ENCODE measurements at places on chromosomes 5 and 9.
A peak's percentile ranks its signal among the peaks of the same experiment; 100 is the strongest.

DNA sequence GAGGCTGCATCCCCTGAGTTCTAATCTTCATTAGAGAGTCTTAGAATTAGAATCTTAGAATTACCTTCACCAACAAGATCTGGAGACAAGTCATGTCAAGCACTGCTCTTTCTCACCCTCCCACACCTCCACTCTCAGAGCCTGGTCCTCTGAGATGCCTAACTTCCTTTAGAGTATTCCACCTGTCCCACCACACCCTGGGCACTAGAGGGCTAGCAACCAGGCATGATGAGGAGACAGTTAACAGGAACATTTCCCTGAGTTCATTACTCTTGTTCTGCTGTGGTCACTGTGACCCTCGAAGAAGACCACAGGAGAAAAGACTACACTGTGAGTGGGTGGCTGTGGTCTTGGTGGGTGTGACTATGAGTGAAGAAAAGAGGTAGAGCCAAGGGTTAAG lies 25.2 kb upstream of the MAP1B start:
- ATAC-seq, result no peak

DNA sequence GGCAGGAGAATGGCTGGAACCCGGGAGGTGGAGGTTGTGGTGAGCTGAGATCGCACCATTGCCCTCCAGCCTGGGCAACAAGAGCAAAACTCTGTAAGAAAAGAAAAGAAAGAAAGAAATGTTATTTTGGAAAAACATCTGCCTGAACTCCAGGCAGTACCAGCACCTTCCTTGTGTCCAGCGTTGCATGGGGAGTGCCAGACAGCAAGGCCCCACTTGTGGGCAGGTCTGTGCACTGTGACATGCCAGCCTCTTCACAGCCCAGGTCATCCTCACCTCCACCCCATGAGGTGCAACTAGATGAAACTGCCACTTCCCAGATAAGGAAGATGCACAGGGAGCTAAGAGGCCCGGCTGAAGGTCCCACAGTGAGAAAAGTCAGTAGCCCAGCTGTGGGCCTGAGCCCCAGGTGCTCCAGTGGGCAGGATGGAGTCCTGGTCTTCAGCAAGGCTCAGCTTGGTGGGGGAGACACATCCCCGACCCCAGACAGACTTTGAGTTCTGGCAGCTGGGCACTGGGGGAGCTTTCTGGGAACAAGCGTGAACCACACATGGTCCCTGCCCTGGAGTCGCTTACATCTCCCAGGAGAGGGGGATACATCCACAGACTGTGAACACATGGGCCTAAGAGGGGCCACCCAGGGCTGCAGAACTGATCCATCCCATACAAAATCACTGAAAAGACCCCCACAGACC lies 146.9 kb upstream of the IER5L start:
- no peak for ATAC-seq

GRCh38 chr5:17249029-17249634 lies 31.7 kb downstream of the BASP1 start:
- peak; percentile 43 for ATAC-seq

DNA sequence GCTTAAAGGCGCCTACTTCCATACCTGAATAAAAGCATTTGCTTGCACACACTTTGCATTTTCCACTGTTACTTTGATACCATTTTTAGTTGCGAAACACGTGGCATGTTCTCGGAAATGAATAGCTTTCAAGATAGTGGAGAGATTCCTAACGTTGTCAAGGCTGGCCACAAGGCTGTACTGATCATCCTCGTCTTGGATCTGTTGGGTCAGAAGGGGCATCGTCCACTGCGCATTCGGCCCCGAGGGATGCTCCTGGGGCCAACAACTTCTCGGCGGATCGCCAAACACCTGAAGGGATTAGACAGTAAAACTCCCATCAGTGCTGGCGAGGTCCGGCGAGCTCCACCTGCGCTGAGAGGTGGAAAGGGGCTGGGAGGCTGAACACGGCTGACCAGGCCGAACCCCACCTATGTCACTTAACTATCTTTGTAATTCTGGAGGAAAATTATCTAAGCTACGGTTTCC lies 599 bp downstream of the RAD1 start:
- ATAC-seq, result peak; percentile 9
